ENCODE measurements at places on chromosomes 5 and 9.
A peak's percentile ranks its signal among the peaks of the same experiment; 100 is the strongest.

DNA sequence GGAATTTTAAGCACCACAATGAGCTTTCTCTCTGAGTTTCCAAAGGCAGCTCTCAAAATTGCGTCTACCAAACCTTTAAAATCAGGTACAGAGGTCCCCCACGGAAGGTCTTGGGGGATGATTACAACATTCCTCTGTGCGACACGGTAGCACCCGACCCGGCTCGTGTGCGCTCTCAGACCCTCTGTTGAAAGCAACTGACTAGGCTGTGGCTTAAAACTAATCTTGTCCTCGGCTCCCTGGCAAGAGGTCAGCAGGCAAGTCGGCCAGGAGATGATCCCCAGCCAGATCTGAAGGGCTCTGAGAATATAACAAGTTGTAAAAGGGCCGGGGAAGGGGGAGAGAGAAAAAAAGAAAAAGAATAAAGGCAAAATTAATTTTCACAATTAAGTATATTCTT lies 92.6 kb upstream of the LMX1B start:
- no peak for DNase-seq

- DNase-seq, result no peak
These were observed 2.4 kb upstream of the RXFP3 start for GRCh38 chr5:33933723-33934169.

- no peak for DNase-seq
These were observed 10.6 kb downstream of the CDH12 start for GRCh38 chr5:22842574-22842973.

- no peak for DNase-seq
These were observed 672 bp upstream of the KCNT1 start for GRCh38 chr9:135701067-135701958.

- DNase-seq, result no peak
These were observed 88.0 kb downstream of the SLC44A1 start for GRCh38 chr9:105332471-105332870.

DNA sequence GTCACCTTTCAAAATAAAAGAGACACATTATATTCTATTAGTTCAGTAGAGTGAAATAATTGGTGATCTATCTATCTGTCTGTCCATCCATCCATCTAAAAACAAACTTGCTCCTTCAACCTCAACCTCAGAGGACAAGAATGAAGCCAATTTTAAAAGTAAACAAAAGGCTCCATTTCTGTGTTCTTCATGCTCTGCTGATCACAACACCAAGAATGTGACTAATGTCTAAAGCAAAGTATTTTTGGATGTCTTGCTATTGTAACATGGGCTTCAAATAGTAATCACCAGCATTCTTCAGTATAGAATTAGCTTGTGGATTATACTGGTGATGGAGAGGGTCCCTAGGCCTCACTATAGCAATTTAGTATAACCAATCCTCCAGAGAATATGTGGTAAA lies 1304.4 kb downstream of the MAT2B start:
- no peak for DNase-seq

- no peak for DNase-seq
These were observed 404.4 kb downstream of the ICE1 start for GRCh38 chr5:5826911-5827310.

- DNase-seq, result no peak
These were observed 14.3 kb downstream of the AFF4 start for GRCh38 chr5:132949136-132949535.

GRCh38 chr5:140175367-140176030 lies 511 bp downstream of the CYSTM1 start:
- peak; percentile 41 for DNase-seq

DNA sequence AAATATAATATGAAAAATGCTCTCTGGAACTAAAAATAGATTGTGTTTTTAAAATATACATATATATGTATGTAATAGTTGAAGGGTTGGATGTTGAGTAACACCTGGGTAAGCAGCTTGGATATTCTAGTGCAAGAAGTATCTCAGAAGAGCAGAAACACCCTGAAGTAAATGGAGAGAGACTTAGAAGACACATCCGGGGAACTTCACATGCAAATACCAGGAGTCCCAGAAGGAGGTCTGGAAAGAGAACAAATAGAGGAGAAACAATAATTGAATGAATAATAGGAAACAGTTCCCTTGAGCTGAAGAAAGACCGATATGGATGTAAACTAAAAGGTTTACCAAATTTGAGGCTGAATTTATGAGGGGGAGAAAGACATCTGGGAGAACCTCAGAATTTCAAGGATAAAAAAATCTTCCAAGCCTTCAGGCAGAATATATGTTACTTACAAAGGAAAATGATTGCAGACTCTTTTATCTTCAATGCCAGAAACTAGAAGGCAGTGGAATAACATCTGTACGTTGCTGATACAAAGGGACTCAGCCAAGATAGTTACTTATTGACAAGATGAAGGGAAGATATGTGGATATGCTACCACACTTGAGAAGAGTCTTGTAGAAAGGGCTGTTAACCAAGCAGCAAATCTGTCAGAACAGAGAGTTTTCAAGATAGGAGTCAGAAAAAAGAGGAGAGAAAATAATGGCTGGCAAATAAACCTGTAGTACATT lies 42.7 kb downstream of the HSDL2 start:
- no peak for DNase-seq

GRCh38 chr5:154513669-154514084 lies 35.6 kb upstream of the HAND1 start:
- no peak for DNase-seq

- no peak for DNase-seq
These were observed 56.2 kb upstream of the APC start for GRCh38 chr5:112681481-112681908.

- DNase-seq, result no peak
These were observed 46.0 kb downstream of the SLC44A1 start for GRCh38 chr9:105290418-105290817.

- no peak for DNase-seq
These were observed 754 bp downstream of the DCAF12 start for GRCh38 chr9:34125681-34126206.

DNA sequence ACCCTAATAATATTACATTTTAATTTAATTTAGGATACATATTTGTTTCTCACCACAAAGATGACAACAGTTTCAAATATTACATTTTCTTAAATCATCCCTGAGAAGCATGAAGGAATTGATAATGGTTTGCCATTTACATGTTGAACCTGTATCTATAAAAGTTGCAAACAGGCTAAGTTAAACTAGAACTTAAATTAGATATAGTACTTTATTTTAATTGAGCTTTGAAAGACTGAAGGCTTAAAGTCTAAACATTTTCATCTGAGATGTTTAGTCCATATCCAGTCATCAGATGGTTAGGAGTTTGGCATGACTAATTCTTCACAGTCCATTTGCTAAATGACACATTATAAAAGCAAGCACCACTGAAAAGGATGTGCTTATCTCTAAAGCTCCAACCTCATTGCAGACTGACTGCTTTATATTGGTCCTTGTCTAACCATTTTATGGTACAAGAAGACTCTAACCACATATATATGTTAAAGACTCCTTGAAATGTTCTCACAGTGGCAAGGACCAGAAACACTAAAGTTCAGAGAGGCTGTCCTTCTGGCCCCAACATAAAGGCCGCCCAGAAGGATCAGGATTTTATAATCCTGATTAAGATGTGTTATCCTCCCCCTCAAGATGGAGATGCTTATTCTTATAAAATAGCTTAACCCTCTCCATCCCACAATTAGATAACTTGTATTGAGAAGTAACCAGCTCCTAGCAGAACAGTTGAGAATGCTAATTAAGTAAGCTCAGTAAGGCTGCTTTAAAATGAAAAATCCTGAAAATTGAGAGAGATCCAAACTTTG lies 25.8 kb downstream of the WNT8A start:
- no peak for DNase-seq

DNA sequence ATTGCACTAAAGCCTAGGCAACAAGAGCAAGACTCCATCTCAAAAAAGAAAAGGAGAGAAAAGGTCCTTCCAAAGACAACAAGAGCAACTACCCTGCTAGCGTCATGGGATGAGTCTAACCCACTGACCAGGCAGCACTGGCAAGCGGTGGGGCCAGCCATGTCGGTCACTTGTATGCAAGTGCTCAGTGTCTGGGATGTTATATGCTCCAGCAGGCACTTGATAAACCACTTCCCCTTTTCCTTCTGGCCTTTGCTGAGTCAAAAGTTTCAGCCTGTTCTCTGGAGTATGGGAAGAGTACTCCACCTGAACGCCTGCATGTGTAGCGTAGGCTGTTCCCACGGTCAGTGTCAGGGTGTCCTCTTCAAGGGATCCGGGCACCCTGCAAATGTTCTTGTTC lies 9.2 kb upstream of the MXD3 start:
- DNase-seq, result no peak

DNA sequence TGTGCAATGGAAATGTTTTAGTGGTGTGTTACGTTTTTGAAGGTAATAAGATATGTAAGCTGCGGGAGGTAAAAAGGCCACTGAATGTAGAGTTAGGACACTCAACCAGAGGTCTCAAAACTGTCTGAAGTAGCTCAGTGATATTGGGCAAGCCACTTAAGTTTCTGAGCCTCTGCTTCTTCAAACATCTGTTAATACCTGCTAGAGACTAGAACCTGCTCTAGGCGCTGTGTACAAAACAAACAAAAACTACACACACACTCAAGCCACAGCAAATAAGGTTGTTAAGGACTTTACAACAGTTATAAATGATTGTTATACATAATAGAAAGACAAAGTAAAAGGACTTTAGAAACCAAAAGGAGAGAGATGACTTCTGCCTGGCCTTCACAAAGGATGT lies 24.6 kb upstream of the FAM240B start:
- DNase-seq, result no peak

DNA sequence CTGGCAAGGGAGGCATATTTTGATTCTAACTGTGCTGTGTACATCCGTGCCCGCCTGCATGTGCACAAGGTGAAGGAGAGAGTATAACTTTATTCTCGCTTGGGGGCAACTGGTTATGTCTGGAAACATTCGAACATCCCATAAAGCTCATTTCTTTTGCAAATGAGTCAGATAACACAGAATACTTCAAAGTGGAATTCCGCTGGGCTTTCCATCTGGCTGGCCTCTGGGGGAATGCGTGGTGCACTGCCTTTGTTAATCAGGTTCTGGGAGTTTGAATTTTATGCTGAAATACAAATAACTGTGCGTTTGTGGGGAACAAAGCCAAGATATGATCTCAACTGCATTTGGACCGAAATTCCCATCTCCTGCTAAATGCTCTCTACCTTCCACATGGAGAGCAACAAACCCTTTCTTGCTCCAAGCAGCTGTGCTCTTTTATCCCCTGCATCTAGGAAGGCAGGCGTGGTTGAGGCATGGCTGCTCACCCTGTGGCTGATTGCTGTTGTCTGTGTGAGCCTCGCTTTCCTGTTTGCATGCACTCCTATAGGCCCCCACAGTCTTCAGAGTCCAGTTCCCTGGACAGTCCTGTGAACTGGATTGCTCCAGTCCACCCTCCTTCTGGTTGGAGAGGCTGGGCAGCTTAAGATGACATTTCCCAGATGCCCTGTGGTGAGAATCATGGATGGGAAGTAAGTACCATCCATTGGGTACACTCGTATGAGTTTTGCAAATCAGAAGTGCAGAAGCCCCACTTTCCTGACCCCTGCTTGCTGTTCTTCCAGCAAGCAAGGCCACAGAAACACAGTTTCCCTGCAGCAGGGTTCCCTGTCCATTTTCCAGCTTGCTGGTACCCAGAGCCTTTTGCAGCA lies 82.9 kb upstream of the ALDH1B1 start:
- no peak for DNase-seq

- DNase-seq, result no peak
These were observed 530.2 kb downstream of the EBF1 start for GRCh38 chr5:158569534-158569933.

- DNase-seq, result no peak
These were observed 12.3 kb upstream of the PPP2R2B start for GRCh38 chr5:146890731-146891440.

- no peak for DNase-seq
These were observed 49.0 kb downstream of the STARD4 start for GRCh38 chr5:111463311-111463710.

DNA sequence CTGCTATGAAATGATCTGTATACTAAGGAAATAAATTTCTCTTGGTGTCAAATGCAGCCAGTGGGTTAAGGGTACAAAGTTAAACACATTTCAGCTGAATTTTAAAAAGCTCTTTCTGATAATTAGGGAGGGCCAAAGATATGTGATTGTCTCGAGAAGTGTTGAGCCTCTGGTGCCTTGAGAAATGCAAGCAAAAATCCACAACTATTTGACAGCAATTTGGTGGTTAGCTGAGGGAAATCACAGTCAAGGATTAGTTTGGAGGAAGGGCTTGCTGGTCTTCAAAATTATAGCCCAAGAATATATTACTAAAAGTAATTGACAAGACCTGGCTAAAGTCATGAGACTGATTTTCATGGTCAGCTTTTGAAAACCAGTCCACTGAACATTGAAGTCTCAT lies 255.7 kb upstream of the PPP1R2B start:
- no peak for DNase-seq

Measured in activated CD4-positive, alpha-beta T cell treated with anti-CD3 and anti-CD28 coated beads, Interleukin-2, amount 50 U/mL, for 24 hours (primary cell).